ENCODE measurements at places on chromosomes 2 and 18.

GRCh38 chr2:88959480-88960204 is 268.2 kb downstream of the RPIA start:
- no peak for DNase-seq

- DNase-seq = no peak
Measured at GRCh38 chr18:429030-429429, 71.5 kb downstream of the COLEC12 start.

- no peak for DNase-seq
Measured at GRCh38 chr2:60538101-60538500, 15.4 kb downstream of the BCL11A start.

DNA sequence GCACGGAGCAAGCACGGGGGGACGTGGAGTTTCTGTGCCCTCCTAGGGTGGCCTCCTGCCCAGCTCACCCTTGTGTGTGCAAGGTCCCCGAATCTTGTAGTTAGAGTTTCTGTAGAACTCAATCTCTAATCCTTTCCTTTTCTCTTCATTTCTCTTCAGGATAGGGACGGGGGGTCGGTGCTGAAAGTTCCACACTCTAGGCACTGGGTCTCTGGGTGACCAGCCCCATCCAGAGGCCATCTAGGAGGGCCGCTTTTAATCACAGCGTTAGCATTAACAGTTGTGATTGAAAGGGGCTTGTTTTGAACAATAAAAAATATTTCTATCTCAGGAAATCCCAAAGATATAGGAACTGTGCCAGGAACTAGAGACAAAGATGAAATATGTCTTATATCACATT is 10.5 kb downstream of the SOCS6 start:
- DNase-seq = no peak

- no peak for DNase-seq
Measured at GRCh38 chr2:196725882-196726281, 73.6 kb downstream of the GTF3C3 start.

DNA sequence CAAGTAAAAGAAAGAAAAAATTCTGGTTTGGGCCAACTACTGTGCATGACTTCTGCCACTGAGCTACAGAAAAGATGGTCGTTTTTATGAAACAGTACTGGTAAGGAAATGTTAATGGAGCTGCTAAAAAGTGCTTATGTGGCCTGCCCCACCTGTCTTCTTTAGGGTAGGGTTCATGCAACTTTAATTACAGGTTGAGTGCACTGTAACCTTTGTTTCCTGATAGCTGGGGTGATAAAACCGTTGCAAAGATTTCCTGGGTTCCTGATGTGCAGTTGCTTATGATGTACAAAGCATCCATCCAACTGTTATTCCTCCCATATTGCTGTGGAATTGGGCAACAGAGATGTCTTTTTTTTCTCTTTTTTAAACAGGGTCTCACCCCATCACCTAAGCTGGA is 34.3 kb upstream of the PUM2 start:
- no peak for DNase-seq

GRCh38 chr2:73034661-73035375 is 36.7 kb downstream of the SFXN5 start:
- DNase-seq = no peak

DNA sequence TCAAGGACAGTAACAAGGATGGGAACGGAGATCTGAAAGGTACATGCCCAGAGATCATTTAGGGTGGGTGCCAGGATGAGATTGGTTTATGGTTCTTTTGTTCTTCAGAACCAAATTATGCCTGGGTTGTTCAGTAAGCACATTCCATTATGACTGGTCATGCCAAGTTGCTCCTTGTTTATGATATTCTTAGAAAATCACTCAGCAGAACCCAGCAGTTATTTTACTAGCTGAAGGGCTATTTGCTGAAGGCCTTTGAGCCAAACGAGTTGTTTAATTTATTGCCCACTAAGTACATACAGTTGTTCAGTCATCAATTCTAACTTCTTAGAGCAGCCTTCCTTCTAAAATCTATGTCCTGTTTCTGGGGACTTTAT is 635 bp downstream of the SLC3A1 start:
- DNase-seq = no peak

- no peak for DNase-seq
Measured at GRCh38 chr2:239519921-239520585, 119.2 kb upstream of the HDAC4 start.

DNA sequence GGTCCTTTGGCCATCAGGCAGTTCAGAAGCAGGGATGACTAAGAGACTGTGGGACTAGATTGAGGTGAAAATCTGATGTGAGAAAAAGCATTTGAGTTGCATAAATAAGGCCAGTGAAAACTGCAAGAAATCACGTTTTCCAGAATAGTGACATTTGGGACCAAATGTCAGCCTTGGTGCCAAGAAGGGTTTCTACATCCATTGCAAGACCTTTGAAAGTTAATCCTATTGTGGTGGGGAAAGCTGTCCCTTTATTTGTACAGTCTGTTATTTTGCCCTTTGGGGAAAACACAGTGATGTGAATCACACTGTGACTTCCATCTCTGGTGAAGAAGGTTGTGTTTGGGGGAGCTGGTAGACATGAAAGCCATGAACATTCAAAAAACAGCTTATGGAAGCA is 153.5 kb upstream of the SIX2 start:
- DNase-seq = no peak

- no peak for DNase-seq
Measured at GRCh38 chr2:23314687-23315086, 70.3 kb upstream of the KLHL29 start.

GRCh38 chr2:127155028-127155581 is 48.2 kb upstream of the BIN1 start:
- no peak for DNase-seq

- DNase-seq = no peak
Measured at GRCh38 chr2:133674433-133675331, 106.4 kb upstream of the NCKAP5 start.

GRCh38 chr2:106299696-106300095 is 105.6 kb upstream of the UXS1 start:
- no peak for DNase-seq

DNA sequence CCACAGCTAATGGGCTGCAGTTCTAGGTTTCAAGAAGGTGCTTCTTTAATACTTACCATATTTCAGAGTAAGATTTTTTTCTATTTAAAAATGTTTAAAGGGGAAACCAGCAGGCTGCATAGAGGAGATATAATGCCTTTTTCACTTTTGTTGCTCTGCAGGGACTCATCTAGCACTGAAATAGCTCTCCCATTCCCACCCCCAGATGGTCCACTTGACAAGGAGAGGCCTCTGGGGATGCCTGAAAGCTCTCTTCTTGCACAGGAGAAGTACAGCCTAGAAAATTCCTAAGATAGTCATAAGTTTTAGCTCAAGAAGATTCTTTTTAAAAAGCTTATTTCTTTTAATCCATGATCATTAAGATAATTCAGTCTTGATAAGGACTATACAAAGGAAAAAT is 126.4 kb downstream of the CDH2 start:
- DNase-seq = no peak

DNA sequence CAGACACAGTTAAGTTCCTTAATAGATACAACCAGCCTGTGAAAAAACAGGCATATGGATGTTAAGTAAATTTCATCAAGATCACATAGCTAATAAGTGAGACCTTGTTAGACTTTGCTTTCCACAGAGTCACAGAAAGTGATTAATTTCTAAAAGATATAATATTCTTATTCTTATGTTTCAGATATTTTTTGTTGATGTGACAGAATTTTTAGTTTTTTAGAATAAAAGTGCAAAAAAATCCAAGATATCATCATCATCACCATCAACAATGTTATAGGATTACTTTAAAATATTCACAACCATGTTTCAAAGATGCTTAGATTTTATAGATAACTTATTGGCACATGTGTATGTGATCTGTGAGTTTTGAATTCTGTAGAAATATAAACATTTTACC is 132.3 kb upstream of the ITGA4 start:
- no peak for DNase-seq

DNA sequence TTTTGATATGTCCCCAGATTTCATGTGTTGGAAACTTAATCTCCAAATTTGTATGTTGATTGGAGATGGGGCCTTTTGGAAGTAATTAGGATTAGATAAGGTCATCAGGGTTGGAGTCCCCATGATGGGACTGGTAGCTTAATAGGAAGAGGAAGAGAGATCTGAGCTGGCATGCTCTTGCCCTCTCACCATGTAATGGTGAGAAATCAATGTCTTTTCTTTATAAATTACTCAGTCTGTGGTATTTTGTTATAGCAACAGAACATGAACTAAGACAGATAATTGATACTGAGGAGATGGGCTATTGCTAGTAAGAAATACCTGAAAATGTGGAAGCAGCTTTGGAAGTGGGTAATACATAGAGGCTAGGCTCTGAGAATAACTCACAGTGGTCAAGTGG is 48.0 kb downstream of the CDC42EP3 start:
- no peak for DNase-seq

DNA sequence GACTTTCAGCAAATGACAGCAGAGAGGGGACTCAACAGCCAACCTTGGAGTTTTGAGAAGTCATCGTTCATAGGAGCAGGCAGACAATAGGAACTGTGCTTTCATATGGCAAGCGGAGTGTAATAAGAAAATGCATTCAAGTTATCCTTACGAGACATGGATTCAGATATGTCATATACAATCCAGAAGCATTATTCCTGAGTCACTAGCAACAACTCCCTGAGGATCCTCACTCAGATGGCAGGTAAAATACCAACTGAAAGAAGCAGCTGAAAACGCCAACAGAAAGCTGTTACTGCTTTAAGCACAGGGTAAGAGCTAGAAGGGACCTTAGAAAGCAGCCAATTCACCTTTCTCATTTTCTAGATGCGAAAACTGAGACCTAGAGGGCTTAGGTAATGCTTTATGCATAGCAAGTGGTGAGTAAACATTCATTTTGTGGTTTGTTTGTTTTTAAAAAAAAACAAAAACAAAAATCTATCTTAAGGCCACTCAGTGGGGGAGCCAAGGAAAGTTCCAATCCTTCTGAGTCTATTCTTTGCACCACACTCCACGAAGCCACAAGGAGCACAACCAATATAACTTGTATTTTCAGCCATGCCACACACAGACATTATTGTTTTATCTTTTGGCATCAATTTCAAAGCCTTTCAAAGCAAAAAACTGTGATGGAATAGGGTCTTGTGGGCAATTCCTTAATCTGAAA is 89.1 kb upstream of the RIOK3 start:
- DNase-seq = no peak

- no peak for DNase-seq
Measured at GRCh38 chr2:163779970-163780597, 44.3 kb upstream of the FIGN start.

- DNase-seq = no peak
Measured at GRCh38 chr2:177882501-177882900, 190.1 kb downstream of the PDE11A start.

DNA sequence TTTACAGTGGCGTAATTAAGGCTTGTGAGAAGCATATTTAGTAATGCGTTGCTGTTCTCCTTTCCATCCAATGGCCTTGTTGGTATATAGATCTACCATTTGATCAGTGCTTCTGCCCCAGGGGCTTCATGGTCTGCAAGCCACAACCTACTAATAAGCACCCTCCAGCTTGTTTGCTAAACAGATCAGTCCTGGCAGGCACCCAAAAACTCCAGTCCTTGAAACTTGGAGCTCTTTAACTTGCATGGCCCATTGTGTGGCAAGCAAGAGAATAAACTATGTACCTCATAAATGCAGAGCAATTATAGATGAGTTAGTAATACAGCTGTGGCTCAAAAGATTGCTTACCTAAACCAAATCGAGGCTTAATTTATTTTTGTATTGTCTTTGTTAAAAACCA is 158.5 kb downstream of the FTCDNL1 start:
- no peak for DNase-seq

DNA sequence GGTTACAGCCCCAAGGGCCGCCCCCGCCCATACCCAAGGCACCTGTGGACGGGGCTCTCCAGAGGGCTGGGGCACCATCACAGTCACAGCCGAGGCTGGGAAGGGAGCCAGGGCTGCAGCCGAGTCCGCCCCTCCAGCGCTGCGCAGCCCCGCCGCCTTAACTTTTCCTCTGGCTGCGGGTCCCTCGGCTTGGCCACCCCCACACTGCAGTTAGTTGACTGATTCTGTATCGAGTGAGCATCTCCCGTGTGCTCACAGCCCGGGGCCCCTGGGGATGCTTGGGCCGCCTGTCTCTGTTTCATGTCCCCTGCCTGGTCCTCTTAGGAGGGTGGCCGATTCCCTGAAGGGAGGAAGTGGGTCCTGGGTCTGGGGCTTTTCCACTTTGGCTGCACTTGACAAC is 33.7 kb downstream of the EMILIN2 start:
- no peak for DNase-seq

GRCh38 chr2:43818761-43819160 is 19.9 kb downstream of the ABCG5 start:
- DNase-seq = no peak

DNA sequence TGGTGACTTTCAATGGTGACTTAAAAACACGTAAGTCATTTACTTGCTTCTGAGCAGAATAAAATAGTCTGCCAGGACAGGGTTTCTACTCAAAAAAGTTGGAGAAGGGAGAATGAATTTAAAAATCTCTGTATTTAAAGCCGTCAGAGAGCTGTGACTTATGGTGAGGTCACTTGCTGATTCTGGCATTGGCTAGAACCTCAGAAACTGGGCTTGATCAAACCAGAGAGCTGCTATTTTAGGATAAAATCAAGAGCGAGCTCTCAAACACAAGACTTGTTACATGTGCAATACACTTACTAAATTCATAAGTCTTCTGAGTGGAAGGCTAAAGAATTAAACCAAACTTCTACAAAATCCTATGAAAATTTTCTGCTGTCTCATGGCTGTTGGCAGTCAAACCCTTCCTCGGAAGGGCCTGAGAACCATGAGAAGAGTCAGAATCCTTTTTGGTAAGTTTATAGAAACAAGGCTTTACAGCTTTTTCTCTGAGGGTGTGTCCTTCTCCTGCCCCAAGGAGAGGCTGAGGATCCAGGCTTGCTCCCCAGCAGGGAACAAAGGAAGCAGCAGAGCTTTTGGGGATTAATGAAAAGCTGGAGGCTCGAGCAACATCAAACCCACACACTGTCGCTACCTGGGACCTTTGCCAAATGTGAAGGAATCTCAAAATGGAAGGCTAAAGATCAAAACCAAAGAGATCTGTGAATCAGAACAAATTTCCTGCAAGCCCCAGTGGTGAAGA is 816.4 kb downstream of the SOCS6 start:
- DNase-seq = no peak

DNA sequence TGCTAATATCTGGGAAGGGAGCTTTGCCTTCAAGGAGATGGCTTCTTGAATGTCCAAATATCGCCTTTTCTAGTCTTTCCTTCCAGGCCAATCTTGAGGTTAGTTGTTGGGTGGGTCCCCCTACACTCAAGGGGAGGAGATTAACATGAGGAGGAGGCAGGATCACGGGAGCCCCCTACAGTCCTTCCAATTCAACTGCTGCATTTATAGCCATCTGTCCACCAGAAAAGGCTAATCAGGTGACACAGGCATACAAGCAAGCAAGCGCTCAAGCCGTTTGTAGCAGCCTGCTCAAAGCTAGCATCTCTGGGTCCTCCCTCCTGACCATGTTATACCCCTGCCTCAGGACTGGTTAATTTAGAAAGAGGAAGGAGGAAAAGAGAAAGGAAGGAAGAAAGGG is 87.6 kb downstream of the MRPS9 start:
- DNase-seq = no peak

DNA sequence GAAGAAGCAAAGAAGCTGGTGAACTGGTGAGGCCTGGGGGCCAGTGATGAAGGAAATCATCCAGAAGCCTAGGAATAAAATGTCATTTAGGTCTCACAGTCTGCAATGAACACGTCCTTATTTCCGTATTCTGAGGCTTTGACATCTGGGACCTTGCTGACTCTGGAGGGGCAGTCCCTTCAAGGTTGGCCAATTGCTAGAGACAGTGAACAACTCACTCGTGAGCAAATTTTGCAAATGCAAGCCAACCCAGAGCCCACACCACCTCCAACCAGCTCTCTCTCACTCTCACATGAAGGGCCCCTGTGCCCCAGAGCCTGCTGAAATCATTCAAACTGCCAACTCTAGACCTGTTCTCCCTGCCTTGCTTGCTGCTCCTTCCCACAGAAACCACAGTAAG is 279.1 kb upstream of the LYPD1 start:
- DNase-seq = no peak
